ENCODE measurements at places on chromosomes 2 and 18.

DNA sequence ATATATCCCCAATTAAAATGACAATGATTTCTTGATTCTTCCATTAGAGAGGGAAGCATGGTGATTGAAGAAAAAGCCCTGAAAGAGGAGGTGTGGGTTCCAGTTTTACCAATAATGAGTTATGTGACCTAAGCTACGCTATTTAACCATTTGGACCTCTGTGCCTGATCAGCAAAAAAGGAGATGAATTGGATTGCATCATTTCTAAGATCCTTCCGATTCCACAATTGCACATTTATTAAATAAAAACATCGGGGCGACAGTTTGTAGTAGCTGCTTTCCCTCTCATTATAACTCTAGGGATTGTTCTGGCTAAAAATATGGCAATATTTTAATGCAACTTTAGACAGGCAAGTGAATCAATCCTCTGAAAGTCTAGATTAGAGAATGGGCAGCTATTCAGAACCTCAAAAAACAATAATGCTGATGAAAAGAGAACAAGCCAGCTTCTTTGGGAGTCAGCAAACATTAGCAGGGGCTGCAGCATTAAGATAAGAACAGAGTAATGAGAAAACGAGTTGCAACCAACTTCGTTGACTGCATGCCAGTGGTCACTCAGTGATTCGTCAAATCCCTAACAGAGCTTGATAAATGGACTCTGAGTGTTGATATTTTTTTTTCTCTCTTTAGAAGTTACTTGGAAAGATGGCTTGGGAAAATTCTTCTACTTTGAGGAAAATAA lies 301.2 kb downstream of the AGPS start:
- DNase-seq = no peak

DNA sequence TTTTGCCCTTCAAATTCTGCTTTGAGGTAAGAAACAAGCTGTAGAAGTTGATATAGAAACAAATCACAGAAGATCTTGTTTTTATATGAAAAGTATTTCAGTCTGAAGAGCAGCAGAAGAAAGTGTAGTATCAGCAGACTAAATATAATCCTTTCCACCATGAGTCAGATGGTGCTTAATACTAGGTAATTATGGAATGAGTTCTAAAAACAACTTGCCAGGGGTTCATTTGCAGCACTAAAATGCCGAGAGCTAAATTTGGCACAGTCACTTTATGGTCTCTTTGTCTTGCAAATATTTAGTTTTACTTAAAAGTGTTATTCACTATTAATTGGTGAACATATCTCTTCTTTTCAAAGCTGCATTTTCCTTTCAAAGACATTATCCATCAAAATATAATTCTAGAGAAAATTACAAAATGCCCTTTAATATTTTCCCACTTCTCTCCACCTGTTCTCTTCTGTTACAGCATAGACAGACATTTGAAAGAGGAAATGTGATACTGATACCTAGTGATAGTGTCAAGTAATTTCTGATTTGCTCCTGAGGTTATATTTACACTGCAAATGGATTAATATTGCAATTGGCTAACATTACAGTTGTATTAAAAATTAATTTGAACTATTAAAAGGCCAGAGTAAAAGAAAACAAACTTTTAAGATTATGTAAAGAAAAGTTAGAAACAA lies 5.3 kb downstream of the MYL1 start:
- DNase-seq = no peak

GRCh38 chr2:206231669-206232286 lies 42.7 kb upstream of the ZDBF2 start:
- DNase-seq = no peak

DNA sequence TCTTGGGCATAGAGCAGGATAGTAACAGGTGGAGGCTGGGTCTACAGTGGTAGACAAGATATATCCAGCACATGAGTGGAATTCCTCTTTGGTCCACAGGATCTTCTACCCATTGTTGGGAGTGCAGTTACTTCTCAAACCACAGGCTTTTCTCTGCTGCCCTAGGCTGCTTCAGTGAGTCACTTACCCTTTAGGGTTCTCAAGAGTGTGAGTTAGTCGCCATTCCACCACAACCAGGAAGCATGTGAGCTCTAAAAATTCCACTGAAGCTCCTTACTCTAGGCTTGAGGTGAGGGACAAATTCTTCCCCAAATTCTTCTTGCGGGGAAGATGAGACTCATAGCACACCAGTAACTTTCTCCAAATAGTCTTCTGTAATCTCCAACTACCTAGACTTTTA lies 189.4 kb downstream of the PLCL1 start:
- no peak for DNase-seq

- no peak for DNase-seq
Measured at GRCh38 chr18:79684283-79684631, 4.7 kb downstream of the CTDP1 start.

GRCh38 chr2:102780467-102780866 lies 18.6 kb downstream of the TMEM182 start:
- DNase-seq = no peak

- no peak for DNase-seq
Measured at GRCh38 chr2:158647436-158648231, 147.5 kb upstream of the DAPL1 start.

GRCh38 chr2:37679072-37679695 lies 7.7 kb upstream of the CDC42EP3 start:
- no peak for DNase-seq

- DNase-seq = no peak
Measured at GRCh38 chr2:208268156-208268952, 2.3 kb downstream of the PIKFYVE start.

DNA sequence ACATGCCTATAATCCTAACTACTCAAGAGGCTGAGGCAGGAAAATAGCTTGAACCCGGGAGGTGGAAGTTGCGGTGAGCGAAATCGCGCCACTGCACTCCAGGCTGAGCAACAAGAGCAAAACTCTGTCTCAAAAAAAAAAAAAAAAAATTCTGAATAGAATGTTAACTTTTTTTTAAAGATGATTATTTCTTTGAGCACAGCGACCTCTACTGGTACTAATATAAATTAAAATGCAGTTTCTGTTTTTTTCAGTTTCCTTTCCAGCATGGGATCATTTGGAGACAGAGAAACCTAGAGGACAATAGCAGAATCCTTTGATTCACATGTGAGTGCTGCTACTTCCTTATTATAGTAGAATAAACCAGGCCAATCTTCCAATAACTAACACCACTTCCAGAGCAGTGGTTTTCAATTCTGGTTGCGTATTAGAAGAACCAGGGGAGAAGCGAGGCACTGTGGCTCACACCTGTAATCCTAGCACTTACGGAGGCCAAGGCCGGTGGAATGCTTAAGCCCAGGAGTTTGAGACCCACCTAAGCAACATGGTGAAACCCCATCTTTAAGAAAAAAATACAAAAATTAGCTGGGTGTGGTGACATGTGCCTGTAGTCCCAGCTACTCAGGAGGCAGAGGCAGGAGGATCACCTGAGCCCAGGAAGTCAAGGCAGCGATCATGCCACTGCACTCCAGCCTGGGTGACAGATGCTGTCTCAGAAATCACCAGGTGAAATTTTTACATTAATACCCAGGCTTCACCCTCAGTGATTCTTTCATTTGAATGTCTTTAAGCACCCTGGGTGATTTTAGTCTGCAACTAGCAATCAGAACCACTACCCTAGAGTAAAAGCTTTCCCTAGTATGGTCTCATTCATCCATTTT lies 10.1 kb downstream of the SRSF7 start:
- DNase-seq = no peak

DNA sequence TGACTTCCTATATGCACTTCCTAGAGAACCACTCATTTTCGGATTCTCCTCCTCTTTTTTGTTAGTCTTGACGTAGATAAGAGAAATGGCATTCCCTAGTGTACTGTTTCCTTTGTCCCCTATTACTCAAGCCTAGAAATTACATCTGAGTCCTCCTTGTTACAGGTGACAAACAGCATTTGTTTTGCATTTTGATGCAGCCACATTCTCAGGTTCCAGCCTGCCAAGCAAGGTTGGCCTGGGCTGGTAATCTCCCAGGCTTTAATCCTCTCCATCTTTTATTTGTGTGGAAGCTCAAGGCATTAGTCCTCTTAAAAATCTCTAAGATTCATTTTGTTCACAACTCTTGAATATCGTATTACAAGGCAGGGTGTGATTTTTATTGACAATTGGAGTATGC lies 318.0 kb upstream of the NRP2 start:
- DNase-seq = no peak

- no peak for DNase-seq
Measured at GRCh38 chr2:63399156-63399555, 189.1 kb downstream of the WDPCP start.

DNA sequence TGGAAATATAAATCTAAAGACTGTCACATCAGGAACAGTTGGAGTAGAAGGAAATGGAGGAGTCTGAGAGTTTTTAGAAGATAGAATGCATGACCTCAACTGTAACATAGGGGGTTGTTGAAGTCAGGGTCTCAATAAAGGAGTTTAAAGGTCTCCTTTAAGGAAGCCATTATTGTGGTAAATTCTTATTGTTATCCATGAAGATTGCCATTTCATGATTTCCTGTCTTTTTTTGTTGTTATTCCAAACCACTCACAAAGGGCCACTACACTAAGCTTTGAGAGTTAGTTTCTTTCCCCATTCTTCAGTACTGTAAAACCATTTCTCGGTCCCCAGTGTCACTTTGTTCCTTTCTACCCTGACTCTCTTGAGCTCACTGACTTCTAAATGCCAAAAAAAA lies 134.0 kb downstream of the DTNA start:
- DNase-seq = no peak

DNA sequence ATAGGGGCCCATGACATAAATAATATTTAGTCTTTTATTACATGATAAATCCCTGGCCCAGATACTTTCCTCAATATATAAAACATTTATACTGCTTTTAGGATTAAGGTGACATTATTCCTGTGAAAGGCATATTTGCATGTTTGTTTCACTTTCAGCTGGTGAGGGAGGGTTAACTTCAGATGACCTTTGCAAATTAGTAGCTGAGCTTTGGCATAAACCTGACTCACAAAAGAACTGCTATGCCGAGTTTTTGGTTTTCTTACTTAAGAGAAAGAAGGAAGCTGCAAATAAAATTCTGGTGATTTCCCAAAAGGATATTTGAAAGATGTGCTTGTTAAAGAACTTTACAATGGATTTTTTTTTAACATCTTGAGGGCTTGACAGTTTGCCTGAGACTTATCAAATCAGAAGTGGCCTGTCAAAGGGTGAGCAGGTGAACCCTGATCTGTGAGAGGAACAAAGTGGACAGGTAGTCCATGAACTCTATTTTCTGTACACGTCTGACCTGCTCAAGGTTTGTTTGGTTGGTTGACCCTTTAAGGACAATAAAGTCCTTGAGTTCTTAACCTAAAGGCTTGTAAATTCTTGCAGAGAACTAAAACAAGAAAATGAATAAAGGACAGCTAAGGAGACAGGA lies 93.5 kb downstream of the FAM124B start:
- no peak for DNase-seq

- DNase-seq = no peak
Measured at GRCh38 chr18:45662468-45662867, 47.2 kb downstream of the SLC14A2 start.

DNA sequence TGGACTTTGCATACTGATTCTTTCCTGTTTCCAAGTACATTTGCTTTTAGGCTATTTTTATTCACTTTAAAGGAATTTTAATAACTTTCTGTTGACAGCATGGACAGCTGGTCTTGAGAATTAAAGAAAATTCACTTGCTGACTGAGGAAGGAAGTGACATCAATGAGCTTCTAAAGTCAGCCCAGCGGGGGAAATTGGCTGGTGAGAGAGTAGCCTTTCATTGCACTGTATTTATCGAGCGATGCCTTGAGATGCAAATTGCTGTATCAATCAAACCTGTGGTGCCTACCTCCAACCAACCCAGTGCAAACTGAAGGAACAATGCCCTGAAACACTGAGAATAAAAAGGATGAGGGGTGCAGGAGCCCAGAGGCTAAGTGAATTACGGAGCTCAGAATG lies 91.4 kb upstream of the AQP4 start:
- no peak for DNase-seq

GRCh38 chr2:126239320-126239955 lies 416.5 kb upstream of the GYPC start:
- DNase-seq = no peak

DNA sequence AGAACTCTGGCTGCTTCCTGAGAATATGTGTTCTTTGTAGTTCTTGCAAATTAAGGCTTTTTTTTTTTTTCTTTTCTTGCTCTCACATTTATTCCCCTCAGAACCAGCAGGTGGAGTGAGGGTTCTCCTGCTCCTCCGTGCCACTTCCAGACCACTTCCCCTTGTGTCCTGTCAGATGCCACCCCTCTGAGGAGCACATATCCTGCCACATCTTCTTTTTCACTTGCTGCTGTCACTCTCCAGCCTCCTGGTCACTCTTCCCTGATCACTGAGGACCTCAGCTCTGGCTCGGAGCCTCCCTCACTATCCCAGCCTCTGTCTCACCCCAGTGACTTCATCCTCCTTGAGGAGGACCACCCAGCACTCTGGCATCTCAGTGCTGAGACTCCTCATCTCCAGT lies 100.5 kb downstream of the TACR1 start:
- no peak for DNase-seq

DNA sequence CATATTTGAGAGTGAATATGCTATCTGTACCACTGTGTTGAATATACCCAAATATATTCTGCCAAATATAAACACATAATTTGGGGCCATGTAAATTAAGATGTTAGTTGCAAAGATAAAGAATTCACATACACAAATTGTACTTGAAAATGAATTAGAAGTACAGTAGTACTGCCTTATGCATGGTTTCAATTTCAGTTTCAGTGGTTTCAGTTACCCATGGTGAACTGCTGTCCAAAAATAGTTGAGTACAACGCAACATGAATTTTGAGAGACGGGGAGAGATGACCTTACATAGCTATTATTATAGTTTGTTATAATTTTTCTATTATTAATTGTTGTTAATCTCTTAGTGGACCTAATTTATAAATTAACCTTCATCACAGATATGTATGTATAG lies 1313.0 kb upstream of the FAM98A start:
- no peak for DNase-seq

DNA sequence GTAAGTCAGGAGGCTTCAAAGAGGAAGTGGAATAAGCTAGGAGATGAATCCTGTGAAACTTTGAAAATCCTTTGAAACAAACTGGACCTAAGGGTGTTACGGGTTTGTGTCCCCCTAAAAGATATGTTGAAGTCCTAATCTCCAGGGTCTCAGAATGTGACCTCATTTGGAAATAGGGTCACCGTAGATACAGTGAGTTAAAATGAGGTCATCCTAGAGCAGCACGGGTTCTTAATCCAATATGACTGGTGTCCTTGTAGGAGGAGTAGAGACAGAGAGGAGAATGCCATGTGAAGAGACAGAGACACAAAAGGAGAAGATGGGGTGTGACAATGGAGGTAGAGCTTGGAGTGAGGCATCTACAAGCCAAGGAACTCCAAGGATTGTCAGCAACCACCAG lies 26.9 kb upstream of the NEB start:
- no peak for DNase-seq

GRCh38 chr18:56207989-56208388 lies 430.4 kb downstream of the TXNL1 start:
- DNase-seq = no peak

- DNase-seq = no peak
Measured at GRCh38 chr18:45568017-45568416, 47.3 kb upstream of the SLC14A2 start.

Measured in T1000 (cell line).